ENCODE measurements at places on chromosomes 12 and 14. TPM values are rescaled to one million over a fixed set of nuclear protein-coding genes. Genes with fewer than 3 reads are reported as not detected.

DNA sequence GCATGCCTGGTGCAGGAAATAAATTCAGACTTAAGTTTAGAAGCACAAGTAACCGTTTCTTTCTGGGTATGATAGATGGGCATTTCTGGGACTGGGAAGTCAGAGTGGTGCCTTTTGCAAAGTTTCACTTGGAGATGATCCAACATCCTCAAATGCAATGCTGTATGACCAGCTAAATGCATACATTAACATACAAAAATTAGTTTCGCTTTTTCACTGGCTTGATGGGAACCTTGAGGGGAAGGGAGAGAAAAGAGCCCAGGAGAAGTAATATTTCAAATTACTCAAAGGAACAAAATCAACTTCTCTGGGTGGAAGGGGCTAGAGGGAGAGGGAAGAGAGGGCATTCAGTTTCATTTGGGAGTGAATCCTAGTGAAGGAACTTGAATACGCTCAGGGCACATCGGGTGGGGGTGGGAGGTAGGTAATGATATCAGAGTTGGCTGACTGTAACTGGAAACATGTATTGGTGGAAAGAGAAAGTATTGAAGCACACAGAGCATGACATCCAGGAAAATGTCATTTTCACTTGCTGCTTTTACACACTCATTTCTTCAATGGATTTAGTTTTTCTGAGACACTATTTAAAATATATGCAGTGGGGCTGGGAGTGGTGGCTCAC is 175.5 kb downstream of the PTPRO start:
- no peak overlapping the region for H3K27ac ChIP-seq
- H3K4me1 ChIP-seq: no peaks in the 10 kb centered on the region
- DNase-seq: no peak
- no peaks in the 10 kb centered on the region for H3K36me3 ChIP-seq
- no peak overlapping the region for H3K4me3 ChIP-seq

TROAP gene
- total RNA-seq: 50.0 TPM

GRCh38 chr12:45701296-45701695 is 28.2 kb upstream of the ARID2 start:
- no peak overlapping the region for H3K4me3 ChIP-seq
- H3K36me3 ChIP-seq: no peaks in the 10 kb centered on the region

ASB2 gene
- 0.28 TPM for total RNA-seq

GRCh38 chr12:89364058-89364457 is 11.8 kb upstream of the DUSP6 start:
- no peak overlapping the region for H3K4me3 ChIP-seq
- DNase-seq: no peak
- H3K4me1 ChIP-seq: no peaks in the 10 kb centered on the region
- H3K27ac ChIP-seq: no peak overlapping the region

GRCh38 chr12:135138-135537 is 68.6 kb downstream of the IQSEC3 start:
- no peak overlapping the region for H3K27ac ChIP-seq
- DNase-seq: no peak
- no peaks in the 10 kb centered on the region for H3K27me3 ChIP-seq
- no peaks in the 10 kb centered on the region for H3K36me3 ChIP-seq
- no peaks in the 10 kb centered on the region for H3K4me1 ChIP-seq

All from Panc1 (cell line).